ENCODE measurements at places on chromosomes 3 and 15.

- DNase-seq: no peak
Observed at GRCh38 chr3:11929531-11929930, 74.7 kb upstream of the SYN2 start.

GRCh38 chr15:40845511-40846284 lies 1.9 kb downstream of the SPINT1 start:
- DNase-seq: no peak

DNA sequence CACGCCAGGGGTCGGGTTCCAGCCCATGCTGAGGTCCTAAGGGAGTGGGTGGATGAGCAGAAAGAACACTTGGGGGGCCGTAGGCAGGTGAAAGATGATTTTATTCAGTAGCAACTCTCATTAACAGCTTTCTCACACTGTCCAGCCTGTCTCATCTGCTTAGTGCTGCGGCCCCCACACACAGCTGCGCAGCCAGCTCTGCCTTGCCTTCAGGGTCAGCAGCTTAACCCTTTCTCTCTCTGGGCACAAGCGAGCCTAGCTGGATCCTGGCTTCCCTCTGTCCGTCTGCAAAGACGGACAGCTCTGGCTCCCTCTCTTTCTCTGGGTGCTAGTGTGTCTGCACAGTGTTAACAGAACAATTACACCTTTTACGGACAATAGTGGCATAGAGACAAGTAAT lies 21.3 kb downstream of the NPAP1 start:
- no peak for DNase-seq

DNA sequence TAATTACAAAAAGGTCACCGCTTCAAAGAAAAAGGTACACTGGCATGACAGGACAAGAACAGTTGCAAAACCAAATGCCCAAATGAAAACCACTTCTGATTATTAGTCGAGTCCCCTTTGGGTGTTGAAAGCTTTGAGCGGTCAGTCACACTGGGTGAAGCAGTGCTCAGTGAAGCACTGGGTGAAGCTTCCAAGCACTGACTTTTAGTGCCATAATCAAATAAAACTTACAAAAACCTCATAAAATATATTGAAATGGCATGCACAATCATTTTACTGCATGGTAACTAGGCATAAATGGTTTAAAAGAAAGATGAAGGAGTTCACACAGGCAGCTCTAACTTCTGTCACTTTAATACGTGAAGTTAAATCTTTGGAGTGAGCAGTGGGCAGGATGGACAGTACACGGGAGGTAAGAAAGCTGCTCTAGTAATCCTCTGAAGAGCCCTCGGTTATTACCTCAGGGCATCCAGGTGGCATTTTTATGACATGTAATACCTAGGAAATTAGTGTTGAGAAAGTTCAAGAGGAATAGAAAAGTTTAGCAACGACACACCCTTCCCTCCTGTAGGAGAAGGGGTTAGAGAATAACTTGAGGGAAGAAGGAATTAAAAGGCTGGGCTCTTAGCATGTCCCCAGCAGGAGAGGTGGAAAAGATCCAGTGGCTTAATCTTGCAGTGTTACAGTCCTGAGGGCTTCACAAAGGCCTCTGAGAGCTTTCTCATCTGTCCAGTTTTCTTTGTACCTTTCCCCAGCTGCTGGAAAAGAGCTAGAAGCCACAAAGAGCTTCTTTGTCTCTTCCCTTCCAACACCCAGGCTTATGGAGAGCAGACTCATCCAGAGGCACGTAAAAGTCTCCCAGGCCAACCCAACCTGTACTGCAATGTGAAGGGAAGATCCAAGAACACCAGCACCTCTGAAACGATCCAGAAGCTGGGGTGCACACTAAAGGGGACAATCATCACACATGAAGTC lies 64.9 kb upstream of the MYO5C start:
- DNase-seq: no peak
